Sciatic nerve (tissue), 2 donors: ENCODE measurements at places on chromosomes 13 and 19. TPM values are rescaled to one million over a fixed set of nuclear protein-coding genes. Genes with fewer than 3 reads are reported as not detected.

The CYP4F11 gene
- total RNA-seq, result 2.1 TPM

The ODAD3 gene
- total RNA-seq, result 0.31 TPM

The FRY gene
- 88.8 TPM for total RNA-seq

The MICU2 gene
- 32.9 TPM for total RNA-seq

The THAP8 gene
- 10.5 TPM for total RNA-seq

GRCh38 chr13:31947506-31947905 is 84.1 kb upstream of the FRY start:
- no peak for DNase-seq

GRCh38 chr13:41282129-41282571 is 18.8 kb upstream of the MTRF1 start:
- DNase-seq, result no peak

GRCh38 chr19:934865-935479 is 9.1 kb downstream of the ARID3A start:
- DNase-seq, result peak; percentile 87

GRCh38 chr13:26497968-26498511 is 59.4 kb upstream of the WASF3 start:
- no peak for DNase-seq

GRCh38 chr19:8445488-8446001 is 770 bp downstream of the HNRNPM start:
- DNase-seq, result peak; percentile 79

GRCh38 chr19:57192077-57192420 is 749 bp downstream of the ZNF264 start:
- DNase-seq, result no peak

GRCh38 chr19:41707871-41708371 is 505 bp upstream of the CEACAM5 start:
- no peak for DNase-seq

- DNase-seq, result no peak
Observed at GRCh38 chr13:80399340-80400163, 58.6 kb upstream of the SPRY2 start.

GRCh38 chr13:31444266-31444856 is 244.6 kb downstream of the B3GLCT start:
- DNase-seq, result no peak

The HDGFL2 gene
- 37.7 TPM for total RNA-seq

DNA sequence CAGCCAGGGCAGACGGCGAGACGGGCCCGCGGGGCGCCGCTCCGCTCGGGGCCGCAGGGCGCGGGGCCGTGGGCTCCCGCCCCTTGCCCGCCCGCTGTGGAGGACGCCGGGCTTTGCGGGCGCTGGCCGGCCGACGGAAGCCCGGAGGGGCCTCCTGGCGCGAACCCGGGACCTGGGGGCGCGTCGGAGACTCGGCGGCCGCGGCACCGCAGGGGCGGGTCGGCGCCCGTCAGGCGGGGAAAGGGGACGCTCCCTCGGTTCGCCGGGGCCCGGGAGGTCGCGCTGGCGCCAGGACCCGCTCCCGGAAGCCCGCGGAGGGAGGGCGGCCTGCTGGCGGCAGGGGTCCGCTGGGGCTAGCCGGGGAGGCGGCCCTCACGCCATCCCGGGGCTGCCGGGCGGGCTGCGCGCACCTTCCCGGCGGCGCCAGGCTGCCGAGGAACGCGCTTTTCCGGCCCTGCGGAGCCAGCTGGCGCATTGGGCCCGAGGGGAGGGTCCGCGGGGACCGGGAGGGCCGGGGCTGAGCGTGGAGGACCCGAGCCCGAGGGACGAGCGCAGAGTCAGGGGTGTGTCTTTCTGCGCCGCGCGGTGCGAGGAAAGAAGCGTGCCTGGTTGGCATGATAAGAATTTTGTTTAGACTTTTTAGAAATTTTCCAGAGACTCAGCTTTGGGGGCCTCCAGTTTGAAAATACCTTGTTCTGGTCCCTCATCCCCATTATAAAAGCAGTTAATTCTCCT is 511 bp downstream of the GARRE1 start:
- peak; percentile 67 for DNase-seq

GRCh38 chr13:113650731-113651148 is 7.3 kb downstream of the ATP4B start:
- peak; percentile 41 for DNase-seq

DNA sequence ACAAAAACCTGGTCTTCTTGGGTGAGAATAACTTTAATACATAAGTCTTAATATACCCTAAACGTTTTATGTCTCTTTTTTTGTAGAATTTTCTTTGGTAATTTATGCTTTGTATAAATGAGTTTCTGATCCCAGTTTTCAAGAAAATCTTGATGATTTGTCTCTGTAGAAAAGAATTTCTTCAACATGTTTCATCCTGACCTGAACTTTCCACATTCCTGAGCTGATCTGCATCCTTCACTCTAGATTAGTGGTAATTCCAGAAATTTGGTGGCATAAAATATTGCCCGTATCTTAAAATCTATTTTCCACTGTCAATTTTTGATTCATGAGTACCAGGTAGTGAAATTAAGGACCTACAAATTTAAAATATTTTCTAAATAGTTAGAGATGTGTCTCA is 16.3 kb downstream of the ZNF714 start:
- no peak for DNase-seq

- no peak for DNase-seq
Observed at GRCh38 chr13:60112771-60113170, 51.0 kb downstream of the DIAPH3 start.

GRCh38 chr13:28610996-28611395 is 47.9 kb upstream of the POMP start:
- DNase-seq, result no peak

DNA sequence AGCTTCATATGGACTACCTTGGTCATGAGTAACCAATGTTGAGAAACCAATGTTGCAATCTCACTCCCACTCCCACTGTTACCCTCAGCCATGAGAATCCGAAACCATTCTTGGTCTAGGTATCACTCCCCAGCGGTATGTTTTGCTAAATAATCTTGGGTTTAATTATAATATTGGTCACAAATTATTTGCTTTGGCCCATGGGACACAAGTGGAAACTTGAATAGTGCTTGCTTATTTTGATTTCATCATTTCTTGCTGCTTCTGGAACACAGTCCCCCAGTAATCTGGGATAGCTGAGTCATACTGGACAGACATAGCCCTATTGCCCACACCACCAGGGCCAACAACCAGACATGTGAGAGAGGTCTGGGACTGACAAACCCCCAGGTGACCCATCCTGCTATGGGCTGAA is 171.6 kb upstream of the IPO5 start:
- peak; percentile 65 for DNase-seq

DNA sequence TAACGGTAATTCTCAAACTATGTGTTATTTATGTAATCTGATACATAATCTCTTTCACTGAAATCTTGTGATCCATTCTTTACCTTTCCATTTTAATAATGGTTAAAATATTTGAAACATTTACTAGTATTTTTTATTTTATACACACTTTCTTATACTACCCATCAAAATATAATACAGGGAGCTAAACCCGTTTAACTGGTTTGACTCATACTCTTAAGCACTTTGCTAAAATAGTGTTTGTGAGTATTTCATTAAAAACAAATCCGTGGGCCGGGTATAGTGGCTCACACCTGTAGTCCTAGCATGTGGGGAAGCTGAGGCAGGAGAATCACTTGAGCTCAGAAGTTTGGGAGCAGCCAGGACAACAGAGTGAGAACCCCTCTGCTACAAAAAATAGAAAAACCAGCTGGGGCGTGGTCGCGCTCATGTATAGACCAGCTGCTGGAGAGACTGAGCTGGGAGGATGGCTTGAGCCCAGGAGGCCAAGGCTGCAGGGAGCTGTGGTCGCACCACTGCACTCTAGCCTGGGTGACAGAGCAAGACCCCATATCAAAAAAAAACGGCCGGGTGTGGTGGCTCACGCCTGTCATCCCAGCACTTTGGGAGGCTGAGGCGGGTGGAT is 43.8 kb upstream of the DCUN1D2 start:
- peak; percentile 35 for DNase-seq

GRCh38 chr13:112974671-112975070 is 5.7 kb downstream of the MCF2L start:
- DNase-seq, result no peak

DNA sequence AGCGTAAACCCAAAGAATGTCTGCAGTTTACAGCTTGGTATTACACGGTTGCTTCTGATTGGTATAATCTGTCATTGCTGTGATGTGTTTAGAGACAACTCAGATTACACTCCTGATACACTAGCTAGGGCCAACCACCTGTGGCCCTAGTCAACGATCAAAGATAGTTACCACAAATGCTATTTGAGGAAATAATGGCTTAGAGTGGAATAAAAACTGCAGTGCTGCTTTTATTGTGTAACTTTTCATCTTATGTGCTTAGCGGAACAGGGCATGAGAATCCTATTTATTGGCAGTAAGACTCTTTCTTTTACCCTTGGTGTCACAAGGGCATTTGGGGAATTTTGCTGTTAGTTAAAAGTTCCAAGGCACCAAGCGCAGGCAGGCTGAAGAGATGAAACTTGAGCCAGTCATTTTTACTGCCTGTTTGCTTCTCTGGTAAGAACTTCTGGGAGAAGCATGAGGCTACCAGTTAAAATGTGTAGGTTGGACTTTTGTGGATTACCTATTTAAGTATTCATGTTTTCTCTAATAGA is 363.3 kb downstream of the KCNRG start:
- no peak for DNase-seq
